ENCODE measurements at places on chromosomes 7 and 10.

- DNase-seq: no peak
Observed at GRCh38 chr7:18163091-18163490, 135.4 kb upstream of the PRPS1L1 start.

DNA sequence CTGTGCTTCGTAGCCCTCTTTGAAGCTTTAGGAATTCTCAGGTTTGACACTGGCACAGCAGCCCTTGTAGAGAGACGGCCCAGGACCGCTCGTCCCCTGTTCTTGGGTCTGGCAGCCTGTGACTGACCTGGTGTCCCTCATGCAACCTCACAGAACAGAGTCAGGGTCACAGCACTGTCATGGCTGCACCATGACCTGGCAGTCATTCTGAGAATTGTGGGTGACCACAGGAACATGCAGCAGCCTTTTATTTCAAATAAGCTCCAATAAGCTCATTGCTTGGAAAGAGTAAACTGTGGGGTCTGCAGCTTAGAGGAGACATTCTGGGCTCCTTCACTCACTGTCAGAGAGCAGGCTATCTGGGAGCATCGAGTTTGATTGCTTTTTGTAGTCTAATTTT is 42.5 kb downstream of the MYO1G start:
- DNase-seq: no peak

GRCh38 chr7:138549082-138549481 is 89.0 kb downstream of the TRIM24 start:
- no peak for DNase-seq

GRCh38 chr10:122347170-122347841 is 27.2 kb upstream of the PLEKHA1 start:
- no peak for DNase-seq

DNA sequence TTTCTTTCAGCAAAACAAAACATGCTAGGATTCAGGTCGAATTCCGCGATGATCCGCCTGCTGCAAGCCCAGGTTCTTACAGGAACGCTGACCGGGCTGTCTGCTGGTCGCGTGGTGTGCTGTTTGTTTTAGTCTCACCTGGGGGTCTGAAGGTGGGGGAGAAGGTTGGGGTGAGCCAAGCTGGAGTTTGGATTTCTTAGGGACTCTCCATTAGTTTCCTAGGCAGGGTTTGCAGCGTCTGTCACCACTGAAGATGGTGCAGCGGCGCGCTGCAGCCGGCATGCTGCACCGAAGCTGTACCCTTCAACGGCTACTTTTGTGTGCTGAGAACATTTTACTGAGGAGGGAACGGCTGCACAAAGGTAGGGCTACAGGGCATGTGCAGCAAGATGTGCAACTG is 48.7 kb downstream of the GCC1 start:
- DNase-seq: no peak
